ENCODE measurements at places on chromosomes 6 and 20.
A peak's percentile ranks its signal among the peaks of the same experiment; 100 is the strongest.

DNA sequence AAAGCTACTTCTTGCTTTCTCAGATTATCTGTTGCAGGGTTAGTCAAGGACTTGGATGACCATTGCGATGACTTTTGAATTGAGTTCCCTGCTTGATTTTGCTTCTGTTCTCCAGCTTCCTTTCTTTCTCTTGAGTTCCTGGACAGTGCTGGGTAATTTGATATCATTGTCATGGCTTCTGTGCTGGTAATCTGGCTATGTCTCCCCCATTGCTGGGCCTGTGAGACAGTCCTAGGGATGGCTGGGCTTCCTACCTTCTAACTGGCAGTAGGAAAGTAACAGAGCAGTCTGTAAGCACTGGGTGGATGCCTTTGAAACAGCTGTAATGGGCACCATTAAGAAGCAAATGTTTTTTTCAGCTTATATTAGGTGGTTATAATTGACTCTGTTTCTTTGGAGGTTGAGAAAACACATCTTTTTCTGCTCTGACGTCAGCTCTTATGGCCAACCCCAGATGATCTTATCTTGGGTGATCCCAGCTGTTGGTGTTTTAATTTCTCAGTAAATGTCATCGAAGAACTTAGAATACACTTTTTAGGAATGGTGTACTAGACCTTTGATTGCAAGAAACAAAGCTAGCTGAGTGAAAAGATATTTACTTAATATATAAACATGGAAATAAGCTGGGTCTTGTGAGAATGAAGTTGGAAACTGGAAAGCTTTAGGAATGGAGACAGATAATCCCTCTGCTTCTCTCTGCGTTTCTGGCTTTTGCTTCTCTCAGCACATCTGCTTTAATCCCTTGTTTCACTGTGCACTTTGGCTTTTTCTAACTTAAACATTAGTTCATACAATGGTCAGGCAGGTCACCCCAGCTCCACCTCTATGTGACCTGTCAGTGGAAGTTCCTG, 195.0 kb upstream of the MAN1A1 start:
- no peaks in the 10 kb centered on the region for H3K4me1 ChIP-seq
- no peak overlapping the region for H3K27ac ChIP-seq
- no peak for DNase-seq
- H3K4me3 ChIP-seq, result no peak overlapping the region
- H3K36me3 ChIP-seq, result no peaks in the 10 kb centered on the region

DNA sequence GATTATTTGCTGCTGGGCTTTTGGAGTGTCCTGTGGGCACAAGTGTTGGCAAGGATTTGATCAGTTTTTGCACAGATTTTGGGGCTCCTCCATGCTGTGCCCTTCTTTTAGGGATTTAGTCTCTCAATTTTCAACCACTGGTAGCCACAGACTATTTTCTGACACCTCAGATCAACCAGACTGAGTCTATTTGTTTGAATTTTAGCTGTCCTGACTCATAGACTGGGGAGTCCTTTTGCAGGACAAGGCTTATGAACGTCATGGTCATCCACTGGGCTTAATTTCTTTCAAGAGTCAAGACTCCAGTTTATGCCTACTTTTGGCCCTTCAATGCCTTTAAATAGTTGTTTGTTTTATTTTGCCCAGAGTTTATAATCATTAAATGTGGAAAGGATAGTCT, 59.3 kb downstream of the BCKDHB start:
- DNase-seq, result no peak
- H3K27me3 ChIP-seq, result no peaks in the 10 kb centered on the region
- H3K4me3 ChIP-seq, result no peak overlapping the region
- no peak overlapping the region for H3K27ac ChIP-seq
- H3K36me3 ChIP-seq, result peaks cover 8% of the 10 kb centered on the region

DNA sequence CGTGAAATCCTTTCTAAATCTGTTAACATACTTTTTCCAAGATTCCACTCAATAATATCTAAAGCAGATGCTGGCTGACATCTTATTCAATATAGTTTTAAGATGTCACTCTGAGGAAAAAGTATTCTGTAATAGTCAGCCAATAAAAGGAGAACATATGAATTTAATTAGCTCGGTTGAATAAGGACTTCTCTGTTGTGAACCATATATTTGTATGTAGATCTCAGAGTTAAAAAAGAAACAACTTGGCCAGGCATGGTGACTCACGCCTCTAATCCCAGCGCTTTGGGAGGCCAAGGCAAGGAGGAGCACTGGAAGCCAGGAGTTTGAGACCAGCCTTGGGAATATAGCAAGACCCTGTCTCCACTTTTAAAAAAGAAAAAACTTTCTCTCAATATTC, 7.4 kb upstream of the CD24 start:
- no peak overlapping the region for H3K4me3 ChIP-seq
- no peaks in the 10 kb centered on the region for H3K36me3 ChIP-seq
- H3K4me1 ChIP-seq, result no peaks in the 10 kb centered on the region
- no peaks in the 10 kb centered on the region for H3K27me3 ChIP-seq

GRCh38 chr6:44234101-44235025, 11.0 kb downstream of the SLC29A1 start:
- H3K27ac ChIP-seq, result peak overlapping the region; percentile 86
- H3K4me1 ChIP-seq, result peaks cover 44% of the 10 kb centered on the region
- peaks cover 36% of the 10 kb centered on the region for H3K36me3 ChIP-seq
- DNase-seq, result no peak

- no peaks in the 10 kb centered on the region for H3K36me3 ChIP-seq
- no peak overlapping the region for H3K4me3 ChIP-seq
- no peak overlapping the region for H3K27ac ChIP-seq
- DNase-seq, result no peak
- H3K4me1 ChIP-seq, result no peaks in the 10 kb centered on the region
Observed at GRCh38 chr6:134134654-134135053, 82.2 kb upstream of the SLC2A12 start.

- no peaks in the 10 kb centered on the region for H3K27me3 ChIP-seq
- DNase-seq, result peak; percentile 19
- no peak overlapping the region for H3K27ac ChIP-seq
- no peak overlapping the region for H3K4me3 ChIP-seq
- no peaks in the 10 kb centered on the region for H3K4me1 ChIP-seq
Observed at GRCh38 chr6:29510202-29510601, 22.4 kb upstream of the MAS1L start.

- no peak for DNase-seq
- no peak overlapping the region for H3K27ac ChIP-seq
- H3K4me3 ChIP-seq, result no peak overlapping the region
- H3K4me1 ChIP-seq, result peaks cover 2% of the 10 kb centered on the region
- H3K36me3 ChIP-seq, result peaks cover 4% of the 10 kb centered on the region
- no peaks in the 10 kb centered on the region for H3K27me3 ChIP-seq
Observed at GRCh38 chr6:157128235-157128775, 195.0 kb downstream of the TMEM242 start.

GRCh38 chr6:134176264-134176975, 124.0 kb upstream of the SLC2A12 start:
- H3K4me3 ChIP-seq, result peak overlapping the region; percentile 64
- peaks cover 4% of the 10 kb centered on the region for H3K36me3 ChIP-seq
- DNase-seq, result peak; percentile 34
- peak overlapping the region; percentile 97 for H3K27ac ChIP-seq
- peaks cover 2% of the 10 kb centered on the region for H3K27me3 ChIP-seq
- H3K4me1 ChIP-seq, result peaks cover 12% of the 10 kb centered on the region

- no peak for DNase-seq
- no peaks in the 10 kb centered on the region for H3K36me3 ChIP-seq
- no peak overlapping the region for H3K4me3 ChIP-seq
Observed at GRCh38 chr20:57544838-57545564, 15.9 kb upstream of the PCK1 start.

DNA sequence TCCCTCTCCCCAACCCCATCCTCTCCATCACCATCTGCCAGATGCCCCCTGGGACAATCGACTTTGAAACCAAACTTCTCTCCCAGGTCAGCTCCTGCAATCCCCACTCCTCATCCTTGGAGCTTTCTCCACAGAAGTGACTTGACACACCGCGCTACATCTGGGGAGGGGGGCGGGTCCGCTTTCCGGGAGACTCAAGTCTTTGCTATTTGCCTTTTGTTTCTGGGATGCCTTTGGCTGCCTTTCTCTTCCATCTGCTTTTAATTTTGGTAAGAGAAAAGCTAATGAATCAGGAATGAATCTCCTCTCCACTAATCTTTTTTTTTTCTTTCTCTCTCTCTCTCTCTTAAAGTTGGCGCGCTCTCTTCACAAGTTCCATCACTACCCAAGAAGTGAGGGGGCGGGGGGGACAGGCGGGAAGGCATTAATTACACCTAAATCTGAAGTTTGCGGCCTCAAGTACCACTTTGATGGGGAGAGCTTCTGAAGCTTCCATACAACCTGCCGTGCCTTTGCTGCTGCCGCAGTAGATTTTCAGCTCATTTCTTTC, 664 bp upstream of the TPBG start:
- H3K4me3 ChIP-seq, result peak overlapping the region; percentile 83
- DNase-seq, result no peak
- no peaks in the 10 kb centered on the region for H3K36me3 ChIP-seq
- peak overlapping the region; percentile 85 for H3K27ac ChIP-seq
- peaks cover 32% of the 10 kb centered on the region for H3K27me3 ChIP-seq

DNA sequence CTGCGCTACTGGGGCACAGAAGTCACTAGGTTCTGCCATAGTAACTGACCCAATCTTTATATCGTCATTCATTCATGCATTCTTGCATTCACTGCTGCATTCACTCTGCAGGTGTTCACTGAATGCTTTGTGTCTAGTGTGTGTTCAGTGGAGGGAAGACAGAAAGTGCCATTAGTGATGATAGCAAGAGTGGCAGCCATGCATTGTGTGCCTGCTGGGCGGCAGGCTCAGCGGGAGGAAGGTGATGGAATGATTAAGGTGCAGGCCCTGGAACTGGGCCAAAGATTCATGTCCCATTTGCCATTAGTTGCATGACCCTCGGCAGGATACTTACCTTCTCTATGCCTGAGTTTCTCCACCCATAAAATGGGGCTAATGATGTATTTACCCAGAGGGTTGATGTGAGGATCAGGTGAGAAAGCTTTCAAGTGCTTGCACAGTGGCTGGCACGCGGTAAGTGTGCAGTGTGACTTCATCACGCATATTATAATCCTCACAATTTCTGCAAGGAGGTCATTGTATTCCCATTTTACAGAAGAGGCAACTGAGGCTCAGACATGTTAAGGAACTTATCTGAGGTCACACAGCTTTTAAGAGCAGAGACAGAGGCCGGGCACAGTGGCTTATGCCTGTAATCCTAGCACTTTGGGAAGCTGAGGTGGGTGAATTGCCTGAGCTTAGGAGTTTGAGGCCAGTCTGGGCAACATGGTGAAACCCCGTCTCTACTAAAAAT, 40.1 kb downstream of the ITPR3 start:
- no peak overlapping the region for H3K27ac ChIP-seq
- no peaks in the 10 kb centered on the region for H3K27me3 ChIP-seq
- peaks cover 4% of the 10 kb centered on the region for H3K4me1 ChIP-seq
- no peaks in the 10 kb centered on the region for H3K36me3 ChIP-seq
- H3K4me3 ChIP-seq, result no peak overlapping the region
- peak; percentile 50 for DNase-seq

DNA sequence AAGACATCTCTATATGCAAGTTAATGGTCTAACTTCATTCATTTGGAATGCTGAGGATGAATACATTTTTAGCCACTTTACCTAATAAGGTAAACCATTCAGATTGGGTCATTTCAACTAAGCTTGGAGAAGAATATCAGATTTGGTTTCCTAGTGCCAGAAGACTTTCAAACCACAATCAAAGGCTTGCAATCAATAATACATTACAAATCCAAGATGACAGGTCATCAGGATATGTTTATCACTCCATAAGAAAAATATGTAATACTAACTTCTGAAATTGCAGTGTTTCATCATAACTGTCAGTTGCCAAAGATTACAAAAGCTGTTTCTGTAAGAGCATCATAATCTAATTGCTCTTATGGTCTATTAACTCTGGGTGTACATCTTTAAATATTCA, 654.0 kb downstream of the COL12A1 start:
- H3K4me1 ChIP-seq, result no peaks in the 10 kb centered on the region
- no peak overlapping the region for H3K4me3 ChIP-seq
- H3K27me3 ChIP-seq, result no peaks in the 10 kb centered on the region
- H3K36me3 ChIP-seq, result no peaks in the 10 kb centered on the region

DNA sequence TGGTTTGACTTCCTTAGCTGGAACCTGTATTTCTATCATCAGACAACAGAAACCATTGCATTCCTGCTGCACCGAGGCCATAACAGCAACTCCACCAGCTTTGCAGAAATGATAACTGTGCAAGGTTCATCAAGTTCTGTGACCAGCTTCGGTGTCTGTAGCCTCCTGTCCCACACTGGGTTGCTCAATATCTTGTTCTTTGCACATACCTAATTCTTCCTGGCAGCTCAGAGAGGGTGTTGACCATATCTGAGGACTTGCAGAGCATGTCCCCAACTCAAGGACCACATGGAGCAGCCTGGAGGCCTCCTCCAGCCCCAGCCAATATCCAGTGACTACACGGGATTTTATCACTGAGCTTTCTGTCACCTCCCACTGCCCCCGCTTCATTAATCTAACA, 59.3 kb upstream of the SCAF8 start:
- no peak overlapping the region for H3K4me3 ChIP-seq
- no peaks in the 10 kb centered on the region for H3K4me1 ChIP-seq
- no peaks in the 10 kb centered on the region for H3K27me3 ChIP-seq
- H3K36me3 ChIP-seq, result no peaks in the 10 kb centered on the region
- DNase-seq, result no peak
- H3K27ac ChIP-seq, result no peak overlapping the region

All from spinal cord (tissue), 10 donors.